ENCODE measurements at places on chromosomes 7 and 10. TPM values are rescaled to one million over a fixed set of nuclear protein-coding genes. Genes with fewer than 3 reads are reported as not detected.

The RASA4B gene
- 8.6 TPM for total RNA-seq

The NPFFR1 gene
- total RNA-seq = under 0.01 TPM

- DNase-seq = no peak
- no peaks in the 10 kb centered on the region for H3K36me3 ChIP-seq
- no peaks in the 10 kb centered on the region for H3K4me1 ChIP-seq
- H3K27me3 ChIP-seq = no peaks in the 10 kb centered on the region
- no peak overlapping the region for H3K27ac ChIP-seq
These were observed 40.1 kb downstream of the IQUB start for GRCh38 chr7:123494193-123494796.

DNA sequence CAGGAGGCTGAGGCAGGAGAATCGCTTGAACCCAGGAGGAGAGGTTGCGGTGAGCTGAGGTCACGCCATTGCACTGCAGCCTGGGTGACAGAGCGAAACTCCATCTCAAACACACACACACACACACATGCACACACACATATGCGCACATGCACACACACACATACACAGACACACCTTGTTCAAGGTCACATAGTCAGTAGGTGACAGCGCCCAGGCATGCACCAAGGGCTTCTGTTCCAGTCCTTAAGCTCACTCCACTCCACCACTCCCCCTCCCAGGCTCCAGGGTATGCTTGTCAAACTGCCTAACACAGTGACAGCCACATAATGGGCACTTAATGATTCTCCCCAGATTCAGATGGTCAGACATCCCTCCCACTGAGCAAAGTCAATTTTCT, 37.0 kb downstream of the KCNMA1 start:
- H3K36me3 ChIP-seq = no peaks in the 10 kb centered on the region
- no peak overlapping the region for H3K4me3 ChIP-seq
- H3K27ac ChIP-seq = no peak overlapping the region
- peaks cover 73% of the 10 kb centered on the region for H3K4me1 ChIP-seq

- no peaks in the 10 kb centered on the region for H3K4me1 ChIP-seq
- H3K4me3 ChIP-seq = no peak overlapping the region
- H3K27ac ChIP-seq = no peak overlapping the region
- no peak for DNase-seq
- no peaks in the 10 kb centered on the region for H3K27me3 ChIP-seq
These were observed 199.0 kb upstream of the C7orf33 start for GRCh38 chr7:148391591-148391990.
